ENCODE measurements at places on chromosomes 2 and 18.

DNA sequence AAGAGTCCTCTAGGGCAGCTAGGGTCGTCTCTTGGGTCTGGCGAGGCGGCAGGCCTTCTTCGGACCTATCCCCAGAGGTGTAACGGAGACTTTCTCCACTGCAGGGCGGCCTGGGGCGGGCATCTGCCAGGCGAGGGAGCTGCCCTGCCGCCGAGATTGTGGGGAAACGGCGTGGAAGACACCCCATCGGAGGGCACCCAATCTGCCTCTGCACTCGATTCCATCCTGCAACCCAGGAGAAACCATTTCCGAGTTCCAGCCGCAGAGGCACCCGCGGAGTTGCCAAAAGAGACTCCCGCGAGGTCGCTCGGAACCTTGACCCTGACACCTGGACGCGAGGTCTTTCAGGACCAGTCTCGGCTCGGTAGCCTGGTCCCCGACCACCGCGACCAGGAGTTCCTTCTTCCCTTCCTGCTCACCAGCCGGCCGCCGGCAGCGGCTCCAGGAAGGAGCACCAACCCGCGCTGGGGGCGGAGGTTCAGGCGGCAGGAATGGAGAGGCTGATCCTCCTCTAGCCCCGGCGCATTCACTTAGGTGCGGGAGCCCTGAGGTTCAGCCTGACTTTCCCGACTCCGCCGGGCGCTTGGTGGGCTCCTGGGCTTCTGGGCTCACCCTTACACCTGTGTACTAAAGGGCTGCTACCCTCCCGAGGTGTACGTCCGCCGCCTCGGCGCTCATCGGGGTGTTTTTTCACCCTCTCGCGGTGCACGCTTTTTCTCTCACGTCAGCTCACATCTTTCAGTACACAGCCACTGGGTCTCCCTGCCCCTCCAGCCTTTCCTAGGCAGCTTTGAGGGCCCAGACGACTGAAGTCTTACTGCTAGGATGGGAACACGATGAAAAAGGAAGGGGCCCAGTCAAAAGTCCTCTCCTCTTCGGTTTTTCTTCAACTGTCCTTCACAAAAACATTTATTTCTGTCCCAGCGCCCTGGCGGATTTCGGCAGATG is 8.1 kb downstream of the SIX2 start:
- H3K27me3 ChIP-seq = peaks cover 60% of the 10 kb centered on the region
- H3K4me3 ChIP-seq = peak overlapping the region; percentile 11
- H3K36me3 ChIP-seq = no peaks in the 10 kb centered on the region

DNA sequence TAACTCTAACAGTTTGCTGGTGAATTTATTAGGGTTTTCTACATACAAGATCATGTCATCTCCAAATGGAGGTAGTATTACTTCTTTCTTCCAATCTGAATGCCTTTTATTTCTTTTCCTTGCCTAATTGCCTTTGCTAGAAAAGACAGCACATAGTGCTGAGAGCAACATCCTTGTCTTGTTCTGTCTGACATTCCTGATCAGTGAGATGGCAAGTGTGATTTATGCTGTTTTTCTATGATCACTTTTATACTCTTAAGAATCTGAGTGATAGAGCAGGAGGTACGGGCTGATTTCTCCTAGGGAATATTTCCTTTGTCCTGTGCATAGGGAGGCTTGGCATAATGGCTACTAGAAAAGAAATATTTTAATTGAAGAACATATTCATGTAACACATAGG is 17.3 kb downstream of the LYPD6B start:
- no peaks in the 10 kb centered on the region for H3K36me3 ChIP-seq
- no peak overlapping the region for H3K4me3 ChIP-seq
- no peak overlapping the region for H3K27ac ChIP-seq
- no peaks in the 10 kb centered on the region for H3K4me1 ChIP-seq
- DNase-seq = no peak

GRCh38 chr2:5123582-5124196 is 568.5 kb upstream of the SOX11 start:
- no peaks in the 10 kb centered on the region for H3K27me3 ChIP-seq
- H3K27ac ChIP-seq = no peak overlapping the region
- no peak overlapping the region for H3K4me3 ChIP-seq
- no peaks in the 10 kb centered on the region for H3K36me3 ChIP-seq
- no peak for DNase-seq

- no peaks in the 10 kb centered on the region for H3K27me3 ChIP-seq
- no peaks in the 10 kb centered on the region for H3K36me3 ChIP-seq
- no peak overlapping the region for H3K4me3 ChIP-seq
- DNase-seq = peak; percentile 80
These were observed 784.6 kb upstream of the ZEB2 start for GRCh38 chr2:145304501-145304900.

DNA sequence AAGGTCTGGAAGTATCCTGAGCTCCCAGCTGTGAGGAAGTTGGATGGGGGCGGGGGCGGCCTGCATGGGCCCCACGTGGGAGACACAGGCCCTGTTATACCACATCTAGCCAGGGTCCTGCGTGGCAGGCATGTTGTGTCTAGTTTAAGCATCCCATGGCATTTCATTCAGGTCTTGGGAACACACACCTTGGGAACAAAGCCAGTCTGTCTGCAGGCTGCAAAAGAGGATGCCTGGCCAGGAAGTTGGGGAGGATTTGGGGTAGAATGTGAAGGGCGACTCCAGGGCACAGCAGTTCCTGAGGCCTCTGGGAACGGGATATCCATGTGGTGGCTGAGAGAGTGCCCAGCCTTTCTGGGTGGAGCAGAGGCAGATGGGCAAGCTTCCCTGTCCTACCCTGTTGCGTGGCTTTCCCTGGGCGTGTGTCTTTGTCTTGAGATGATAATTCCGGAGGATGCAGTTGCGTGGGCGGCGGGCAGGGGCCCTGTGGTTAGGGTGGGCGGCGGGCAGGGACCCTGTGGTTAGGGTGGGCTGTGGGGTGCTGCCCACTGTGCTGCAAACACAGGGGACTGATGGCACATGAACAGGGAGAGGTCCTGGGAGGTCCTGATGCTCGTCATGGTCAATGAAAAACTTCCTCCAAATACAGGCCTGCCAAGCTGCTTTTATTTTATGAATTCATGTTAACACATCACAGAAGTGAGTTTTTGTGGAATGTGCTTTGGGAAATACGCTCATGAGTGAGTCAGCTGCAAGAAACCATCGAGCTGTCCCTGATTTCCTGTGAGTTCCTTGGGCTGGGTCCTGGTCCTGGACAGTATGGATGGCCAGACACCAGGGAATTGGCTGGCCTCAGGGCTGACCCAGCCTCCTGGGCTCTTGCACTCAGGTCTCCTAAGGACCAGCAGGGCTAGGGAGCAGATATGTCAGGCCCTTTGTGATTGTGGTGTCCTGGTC is 90.0 kb upstream of the HS6ST1 start:
- H3K27me3 ChIP-seq = no peaks in the 10 kb centered on the region
- H3K4me3 ChIP-seq = no peak overlapping the region
- peaks cover 20% of the 10 kb centered on the region for H3K4me1 ChIP-seq
- no peak overlapping the region for H3K27ac ChIP-seq
- no peak for DNase-seq

DNA sequence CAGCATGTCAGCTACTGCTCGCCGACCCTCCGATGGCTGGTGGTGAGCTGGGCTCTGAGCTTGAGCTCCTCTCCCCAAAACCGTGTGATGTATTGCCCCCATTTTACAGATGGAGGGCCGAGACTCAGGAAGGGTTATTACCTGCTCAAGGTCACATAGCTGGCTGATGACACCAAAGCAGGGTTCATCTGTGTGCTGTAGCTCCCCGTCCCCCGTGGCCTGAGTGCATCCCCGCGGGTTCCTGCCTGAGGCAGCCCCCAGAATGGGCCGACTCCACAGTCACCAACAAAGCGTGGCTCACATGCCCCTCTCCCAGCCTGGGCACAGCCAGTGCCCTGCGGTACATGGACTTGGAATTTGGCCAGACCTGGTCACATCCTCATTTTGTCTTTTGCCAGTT is 198.6 kb downstream of the TFCP2L1 start:
- H3K27me3 ChIP-seq = no peaks in the 10 kb centered on the region
- H3K4me3 ChIP-seq = no peak overlapping the region
- H3K4me1 ChIP-seq = no peaks in the 10 kb centered on the region
- DNase-seq = no peak
- H3K27ac ChIP-seq = no peak overlapping the region

- DNase-seq = peak; percentile 17
- H3K27me3 ChIP-seq = no peaks in the 10 kb centered on the region
- no peak overlapping the region for H3K4me3 ChIP-seq
- H3K27ac ChIP-seq = no peak overlapping the region
These were observed 38.7 kb downstream of the STK39 start for GRCh38 chr2:168208652-168209051.

- H3K27me3 ChIP-seq = no peaks in the 10 kb centered on the region
- H3K4me1 ChIP-seq = no peaks in the 10 kb centered on the region
- no peaks in the 10 kb centered on the region for H3K36me3 ChIP-seq
- no peak overlapping the region for H3K27ac ChIP-seq
These were observed 570.6 kb downstream of the ZEB2 start for GRCh38 chr2:143949121-143949848.

GRCh38 chr2:171571721-171572120 is 49.4 kb downstream of the CYBRD1 start:
- no peaks in the 10 kb centered on the region for H3K36me3 ChIP-seq
- H3K4me3 ChIP-seq = no peak overlapping the region
- DNase-seq = no peak

- H3K36me3 ChIP-seq = no peaks in the 10 kb centered on the region
- no peak overlapping the region for H3K4me3 ChIP-seq
- H3K27ac ChIP-seq = no peak overlapping the region
- no peaks in the 10 kb centered on the region for H3K27me3 ChIP-seq
- H3K4me1 ChIP-seq = no peaks in the 10 kb centered on the region
- DNase-seq = peak; percentile 7
These were observed 16.0 kb downstream of the LRRTM1 start for GRCh38 chr2:80288576-80288975.

Measured in mesendoderm (in vitro differentiated cells).